ENCODE measurements at places on chromosomes 2 and 18.

DNA sequence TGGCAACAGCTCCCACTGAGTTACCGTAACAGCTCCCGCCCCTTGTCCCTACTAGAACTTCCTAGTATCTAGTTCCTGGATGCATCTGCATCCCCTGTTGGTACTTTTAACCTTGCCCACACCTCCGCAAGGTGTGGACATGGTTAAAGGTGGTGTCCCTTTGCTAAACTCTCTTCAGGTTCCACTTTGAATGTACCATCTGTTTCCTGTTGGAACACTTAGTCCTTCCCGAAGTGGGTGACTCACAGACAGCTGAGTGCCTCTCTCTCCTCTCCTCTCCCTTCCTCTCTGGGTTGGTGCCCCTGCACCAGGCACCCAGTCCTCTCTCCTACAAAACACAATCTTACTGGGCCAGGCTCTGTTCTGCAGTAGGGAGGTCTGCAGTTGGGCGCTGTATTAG lies 19.6 kb upstream of the REL start:
- no peak for DNase-seq

- DNase-seq = no peak
These were observed 133.3 kb downstream of the ZNF236 start for GRCh38 chr18:76955524-76956170.

- DNase-seq = no peak
These were observed at the start of gene CAVIN2 for GRCh38 chr2:191846515-191847476. TSS of gene CAVIN2 (minus strand) at chr2:191847088. CDS start at chr2:191846925, 163 bp downstream.

GRCh38 chr18:34522603-34523002 lies 187.5 kb upstream of the DTNA start:
- DNase-seq = no peak

GRCh38 chr2:223536546-223536945 lies 65.6 kb downstream of the SCG2 start:
- no peak for DNase-seq

- no peak for DNase-seq
These were observed 399.0 kb downstream of the CNTNAP5 start for GRCh38 chr2:124424074-124424473.

GRCh38 chr2:85314884-85315242 lies 12.9 kb downstream of the TGOLN2 start:
- no peak for DNase-seq

GRCh38 chr18:43393174-43393573 lies 115.9 kb upstream of the SYT4 start:
- DNase-seq = no peak

DNA sequence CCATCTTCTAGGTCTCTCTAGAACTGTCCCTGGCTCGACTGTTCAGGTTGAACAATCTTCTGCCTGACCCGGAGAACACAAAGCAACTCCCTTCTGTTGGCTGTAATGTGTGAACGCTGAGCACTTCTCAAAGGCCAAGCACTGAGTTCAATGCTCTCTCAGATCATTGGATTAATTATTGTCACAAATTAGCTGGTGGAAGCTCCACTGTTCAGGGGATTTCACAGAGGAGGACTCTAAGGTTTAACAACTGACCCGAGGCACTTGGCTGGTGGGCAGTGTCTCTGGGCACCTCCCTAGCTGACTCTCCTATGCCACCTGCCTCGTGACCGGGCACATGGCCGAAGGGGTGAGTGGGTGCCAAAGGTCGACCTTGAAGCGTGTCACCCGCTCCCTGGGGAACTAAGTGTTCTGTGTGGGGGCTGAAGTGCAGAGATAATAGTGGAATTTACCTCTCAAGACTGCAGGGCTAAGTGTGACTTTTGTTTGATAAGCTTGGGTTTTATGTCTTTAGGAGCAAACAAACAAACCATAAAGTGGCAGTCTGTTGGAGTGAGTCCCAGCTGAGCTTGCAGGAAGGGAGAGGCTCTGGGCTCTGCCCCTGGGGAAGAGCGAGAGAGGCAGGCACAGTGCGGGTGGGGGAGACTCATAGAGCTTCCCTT lies 64.8 kb downstream of the BCL2L11 start:
- no peak for DNase-seq

DNA sequence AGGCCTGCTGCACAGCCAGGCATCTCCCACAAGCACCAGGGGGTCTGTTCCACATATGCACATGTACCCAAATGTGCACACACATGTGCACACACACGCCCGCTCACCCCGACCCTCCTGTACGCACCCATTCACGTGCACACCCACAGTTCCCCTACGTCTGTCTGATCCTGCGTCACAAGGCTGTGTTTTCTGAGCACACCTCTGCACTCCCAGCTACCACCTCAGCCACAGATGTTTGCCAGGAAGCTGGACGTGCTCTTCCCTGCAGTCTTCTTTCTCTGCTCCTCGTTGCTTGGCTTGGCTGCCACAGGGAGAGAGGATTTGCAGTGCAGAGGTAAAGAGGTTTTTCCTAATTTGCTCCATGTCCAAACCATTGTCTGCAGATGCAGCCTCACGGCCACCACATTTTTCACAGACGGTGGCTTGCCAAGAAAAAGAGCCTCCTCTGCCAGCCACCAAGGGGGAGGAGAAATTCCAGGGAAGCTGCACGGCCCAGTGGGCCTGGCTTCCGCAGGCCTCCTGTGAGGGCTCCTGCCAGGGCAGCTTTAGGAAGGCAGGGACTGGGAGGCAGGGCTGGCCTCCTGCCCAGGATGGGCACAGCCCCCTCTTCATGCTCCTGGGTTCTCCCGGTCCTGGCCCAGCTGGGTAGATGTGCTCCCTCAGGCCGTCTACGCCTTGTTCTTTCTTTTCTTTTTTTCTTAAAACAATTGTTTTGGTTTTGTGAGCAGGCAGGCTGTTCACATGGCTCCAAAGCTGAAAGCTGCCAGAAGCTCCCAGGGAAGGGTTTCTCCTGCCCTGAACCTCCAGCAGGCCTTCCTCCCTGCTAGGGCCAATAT lies 29.3 kb upstream of the HS6ST1 start:
- no peak for DNase-seq

- no peak for DNase-seq
These were observed 88.2 kb downstream of the TMEM131 start for GRCh38 chr2:97907369-97908100.

DNA sequence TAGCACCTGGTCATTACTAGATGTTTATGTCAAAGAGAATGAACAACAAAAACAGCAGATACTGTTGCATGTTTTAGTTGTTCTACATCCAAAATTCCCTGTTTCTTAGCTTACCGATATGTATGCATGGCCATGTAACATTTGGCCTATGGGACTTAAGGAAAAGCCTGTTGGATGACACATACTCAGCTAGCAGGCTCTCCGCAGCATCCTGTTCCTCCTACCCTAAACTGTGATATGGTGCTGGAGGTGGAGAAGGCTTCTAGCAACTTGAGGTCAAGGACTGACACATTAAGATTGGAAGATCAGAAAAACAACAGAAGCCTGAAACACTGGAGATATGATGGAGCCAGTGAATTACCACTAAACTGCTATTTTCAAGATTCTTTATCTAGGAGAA lies 537.8 kb downstream of the LRRTM4 start:
- no peak for DNase-seq

GRCh38 chr2:23283653-23284052 lies 101.3 kb upstream of the KLHL29 start:
- no peak for DNase-seq

- DNase-seq = no peak
These were observed 159.2 kb downstream of the CPS1 start for GRCh38 chr2:210715560-210716082.

- no peak for DNase-seq
These were observed 13.6 kb upstream of the TMEM185B start for GRCh38 chr2:120236791-120237190.

DNA sequence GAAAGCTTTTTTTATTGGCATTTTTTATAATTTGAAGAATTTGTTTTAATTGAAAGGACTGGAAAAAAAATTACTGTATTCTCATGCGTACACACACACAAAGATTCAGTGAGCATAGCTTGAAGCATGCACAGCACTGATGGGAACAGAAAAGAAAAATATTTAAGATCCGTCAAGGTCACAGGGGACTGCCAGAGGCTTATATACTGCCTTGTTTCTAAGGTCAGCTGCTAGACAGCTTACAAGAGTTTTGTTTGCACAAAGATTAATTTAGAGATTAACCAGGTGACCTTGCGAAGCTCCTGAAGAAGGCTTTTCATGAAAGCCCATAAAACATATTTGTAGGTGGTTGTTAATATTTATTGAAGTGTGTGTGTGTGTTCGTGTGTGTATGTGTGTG lies 396.3 kb downstream of the TRIB2 start:
- DNase-seq = no peak

GRCh38 chr2:189151906-189152305 lies 27.7 kb downstream of the COL5A2 start:
- DNase-seq = no peak

GRCh38 chr2:18406219-18406618 lies 154.2 kb downstream of the RDH14 start:
- DNase-seq = no peak

DNA sequence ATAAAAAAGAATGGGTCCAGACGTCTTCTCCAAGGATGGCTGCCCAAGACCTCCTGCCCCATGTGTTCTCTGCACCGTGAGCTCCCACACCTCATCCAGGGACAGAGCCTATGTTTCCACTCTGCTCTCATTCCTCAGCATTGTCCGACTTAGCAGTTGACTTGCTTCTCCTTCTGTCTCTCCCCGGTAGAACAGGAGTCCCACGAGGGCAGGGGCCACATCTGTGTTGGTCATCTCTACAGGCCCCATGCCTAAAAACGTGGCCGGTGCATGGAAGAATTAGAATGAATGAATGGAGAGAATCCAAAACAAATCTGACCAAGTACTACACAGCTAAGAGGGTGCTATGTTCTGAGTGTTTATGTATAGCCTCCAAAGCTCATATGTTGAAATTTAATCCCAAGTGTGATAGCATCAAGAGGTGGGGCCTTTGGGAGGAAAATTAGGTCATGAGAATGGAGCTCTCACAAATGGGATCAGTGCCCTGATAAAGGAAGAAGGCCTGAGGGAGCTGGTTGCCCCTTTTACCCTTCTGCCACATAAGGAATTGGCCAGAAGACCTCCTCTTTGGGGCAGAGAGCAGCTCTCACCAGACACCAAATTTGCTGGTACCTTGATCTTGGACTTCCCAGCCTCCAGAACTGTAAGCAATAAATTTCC lies 55.9 kb downstream of the FAM178B start:
- DNase-seq = no peak

- no peak for DNase-seq
These were observed 36.9 kb downstream of the RAPH1 start for GRCh38 chr2:203498161-203498560.

DNA sequence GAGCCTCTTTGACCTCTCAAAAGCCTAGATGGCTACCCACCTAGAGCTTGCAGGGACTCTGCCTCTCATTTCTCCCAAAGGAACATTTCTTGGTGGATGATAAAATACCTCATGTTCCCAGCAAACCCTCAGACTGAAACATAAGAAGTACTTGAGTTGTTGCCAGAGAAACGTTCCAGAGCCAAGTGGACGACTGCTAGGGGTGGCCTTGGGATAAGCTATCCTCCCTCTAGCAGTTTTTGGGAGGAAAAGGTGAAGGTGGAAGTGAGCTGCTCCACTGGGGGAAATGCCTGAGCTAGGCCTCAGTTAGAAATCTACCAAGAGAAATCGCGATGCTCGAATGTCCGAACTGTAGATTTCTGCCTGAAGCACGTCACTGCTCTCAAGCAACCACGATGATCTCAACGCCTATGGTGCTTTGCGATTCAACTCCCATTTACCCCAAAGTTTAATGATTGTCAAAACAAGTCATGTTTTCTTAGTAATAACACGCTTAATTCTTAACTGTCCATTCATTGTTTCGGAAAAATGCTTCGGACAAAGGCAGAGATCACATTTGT lies 91.5 kb downstream of the CCBE1 start:
- no peak for DNase-seq

GRCh38 chr2:237682856-237683670 lies 55.7 kb downstream of the LRRFIP1 start:
- no peak for DNase-seq

DNA sequence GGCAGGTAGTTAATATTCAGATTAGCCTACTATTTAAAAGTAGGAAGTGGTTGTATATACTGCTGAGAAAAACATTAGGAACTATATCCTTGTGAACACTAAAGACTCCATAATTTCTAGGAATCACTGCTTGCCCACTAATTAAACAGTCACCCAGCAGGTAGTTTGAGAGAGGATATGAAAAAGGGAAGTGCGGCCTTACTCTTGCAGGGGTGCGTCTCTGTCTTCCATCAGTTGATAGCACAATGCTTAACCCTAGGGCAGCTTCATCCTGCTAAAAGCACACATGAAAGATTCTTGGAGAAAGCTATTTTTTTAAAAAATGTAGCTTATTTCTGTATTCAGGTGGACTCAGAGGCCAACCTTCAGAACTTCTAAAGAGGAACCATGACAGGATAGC lies 53.1 kb upstream of the ATP5MC3 start:
- no peak for DNase-seq

DNA sequence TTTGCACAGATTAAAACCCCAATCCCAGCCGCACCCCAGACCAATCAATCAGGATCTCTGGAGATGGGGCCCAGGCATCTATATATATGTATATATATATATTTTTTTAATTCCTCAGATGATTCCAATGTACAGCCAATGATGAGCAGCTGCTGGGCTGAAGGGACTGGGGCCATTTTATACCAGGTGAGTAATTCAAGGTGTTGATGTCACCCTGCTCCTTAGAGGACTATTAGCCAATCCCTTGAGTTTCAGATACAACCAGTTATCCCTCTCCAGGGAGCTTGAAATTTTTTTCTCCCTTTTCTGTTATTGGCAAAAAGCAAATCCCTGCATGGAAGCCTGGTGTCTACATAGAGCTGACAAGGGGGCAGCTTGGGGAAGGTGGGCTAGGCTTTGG lies 59.8 kb downstream of the MCFD2 start:
- DNase-seq = no peak

DNA sequence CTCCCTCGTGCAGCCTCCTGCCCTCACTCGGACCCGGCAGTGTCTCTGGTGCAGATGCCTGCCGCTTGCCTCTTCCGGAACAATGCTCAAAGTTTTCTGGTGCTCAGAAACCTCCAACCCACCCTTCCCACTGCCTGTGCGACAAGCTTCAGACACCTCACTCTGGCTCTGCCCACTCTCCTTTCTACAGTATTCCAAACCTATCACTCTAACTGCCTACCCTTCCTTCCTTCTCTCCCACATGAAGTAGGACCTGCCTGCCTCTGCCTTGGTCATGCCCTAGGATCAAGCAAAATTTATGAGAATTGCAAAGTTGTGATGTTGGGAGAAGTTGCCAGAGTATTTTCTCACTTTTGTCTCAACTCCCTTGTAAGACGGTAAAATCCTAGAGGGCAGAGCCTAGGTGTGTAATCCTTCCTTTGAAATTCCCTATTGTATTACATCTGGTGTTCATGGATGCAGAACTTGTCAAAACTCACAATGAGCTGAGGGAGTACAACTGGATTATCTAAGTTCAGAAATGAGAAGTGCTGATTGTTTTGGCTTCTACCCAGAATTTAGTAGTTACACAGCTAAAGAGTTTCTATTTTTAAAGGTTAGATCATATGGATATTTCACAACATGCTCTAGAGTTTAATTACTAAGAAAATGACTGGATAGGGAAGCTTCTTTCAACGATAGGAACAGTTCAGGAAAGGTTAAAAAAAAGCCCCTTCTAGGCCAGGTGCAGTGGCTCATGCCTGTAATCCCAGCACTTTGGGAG lies 7.2 kb downstream of the NPC1 start:
- DNase-seq = no peak
